LNCaP clone FGC (cell line): ENCODE measurements at places on chromosomes 7 and 10.

GRCh38 chr10:7424919-7425318, 14.1 kb upstream of the SFMBT2 start:
- no peak for DNase-seq

GRCh38 chr7:148289630-148290029, 300.9 kb upstream of the C7orf33 start:
- DNase-seq = no peak

- no peak for DNase-seq
These were observed 125.3 kb downstream of the CHN2 start for GRCh38 chr7:29319719-29320521.

DNA sequence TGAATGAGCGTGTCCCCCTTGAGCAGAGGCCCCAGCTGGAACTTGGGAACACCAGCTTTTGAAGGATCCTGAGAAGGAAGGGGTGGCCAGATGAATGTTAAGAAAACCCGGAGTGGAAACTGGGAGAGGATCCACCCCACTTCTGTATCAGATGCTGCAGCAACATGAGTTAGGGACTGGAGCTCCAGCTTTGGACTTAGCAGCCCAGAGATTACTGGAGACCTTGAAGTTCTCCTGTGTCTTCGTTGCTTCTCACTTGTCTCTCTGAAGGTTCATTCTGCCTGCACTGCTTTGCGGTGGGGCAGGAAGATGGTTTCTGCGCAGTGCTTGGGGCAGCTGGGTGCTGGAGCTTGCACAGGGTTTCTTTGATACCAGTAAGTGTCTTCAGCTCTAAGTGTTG, 9.3 kb downstream of the TMEM248 start:
- DNase-seq = no peak

GRCh38 chr7:33642312-33642711, 263.0 kb upstream of the BMPER start:
- DNase-seq = no peak

DNA sequence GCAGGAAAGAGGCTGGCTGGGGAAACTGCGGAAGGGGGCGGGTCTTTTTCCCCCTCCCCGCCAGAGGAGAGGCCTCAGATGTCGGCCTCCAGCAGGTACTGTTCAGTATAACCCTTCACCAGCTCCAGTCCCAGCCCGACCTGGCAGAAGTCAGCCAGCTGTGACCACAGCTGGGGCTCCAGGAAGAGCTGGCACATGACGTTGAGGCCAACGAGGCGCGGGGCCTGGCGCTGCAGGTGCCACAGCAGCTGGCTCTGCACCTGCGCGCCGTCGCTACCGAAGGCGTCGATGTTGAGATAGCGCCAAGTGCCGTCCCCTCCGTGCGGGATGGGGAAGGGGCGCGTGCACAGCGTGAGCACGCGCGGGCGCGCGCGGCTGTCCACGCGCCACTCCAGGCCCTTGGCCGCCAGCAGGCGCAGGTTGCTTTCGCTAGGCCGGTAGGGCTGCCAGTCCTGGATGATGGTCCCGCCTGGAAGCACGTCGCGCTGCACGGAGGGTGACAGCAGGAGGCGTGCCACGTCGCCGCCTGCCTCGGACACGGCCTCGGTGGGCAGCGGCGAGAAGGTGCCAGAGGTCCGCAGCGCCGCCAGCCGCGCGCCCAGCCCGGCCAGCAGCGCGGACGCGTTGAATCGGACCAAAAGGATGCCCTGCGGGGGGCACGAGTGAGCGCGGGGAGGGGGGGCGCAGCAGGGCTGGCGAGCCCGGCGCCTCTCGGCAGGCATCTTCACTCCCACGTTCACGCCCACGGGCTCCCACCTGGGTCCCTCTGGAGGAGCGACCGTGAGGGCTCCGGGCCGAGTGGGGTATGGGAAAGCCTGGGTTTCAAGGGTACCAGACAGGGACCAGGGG, 6.9 kb upstream of the VGF start:
- no peak for DNase-seq

DNA sequence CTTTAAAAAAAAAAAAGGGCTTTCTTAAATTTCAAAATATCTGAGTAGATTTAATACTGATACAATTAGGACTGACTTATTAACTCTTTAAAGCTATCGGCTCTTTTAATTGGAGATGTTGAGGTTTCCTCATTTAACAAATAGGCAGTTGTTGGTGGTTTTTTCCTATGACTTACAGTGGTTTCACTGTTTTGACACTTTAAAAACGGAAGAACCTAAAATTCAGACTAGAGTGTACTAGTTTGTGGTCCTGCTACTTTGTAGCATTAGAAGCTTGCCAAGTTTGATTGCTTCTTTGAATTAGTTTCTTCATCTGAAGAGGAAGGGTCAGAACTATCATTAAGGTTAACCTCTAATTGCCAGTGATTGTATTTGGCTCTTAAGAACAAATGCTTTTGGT, 27.7 kb downstream of the CUL1 start:
- no peak for DNase-seq

GRCh38 chr7:27102581-27103442, at the start of gene HOXA2:
HOXA2 (minus strand) TSS chr7:27102683; CDS start chr7:27102500, 183 bp downstream.
- no peak for DNase-seq
